Stimulated activated CD8-positive, alpha-beta memory T cell treated with anti-CD3 and anti-CD28 coated beads, Interleukin-15, amount 100 ng/mL, for 4 hours (primary cell): ENCODE measurements at places on chromosomes 5 and 9.

- DNase-seq = no peak
Observed at GRCh38 chr9:16221822-16222547, 648.5 kb downstream of the BNC2 start.

GRCh38 chr5:5613261-5613990 lies 190.9 kb downstream of the ICE1 start:
- DNase-seq = no peak

- DNase-seq = no peak
Observed at GRCh38 chr5:79503794-79504495, 10.0 kb downstream of the HOMER1 start.

GRCh38 chr9:137973829-137974416 lies 96.3 kb downstream of the CACNA1B start:
- no peak for DNase-seq

DNA sequence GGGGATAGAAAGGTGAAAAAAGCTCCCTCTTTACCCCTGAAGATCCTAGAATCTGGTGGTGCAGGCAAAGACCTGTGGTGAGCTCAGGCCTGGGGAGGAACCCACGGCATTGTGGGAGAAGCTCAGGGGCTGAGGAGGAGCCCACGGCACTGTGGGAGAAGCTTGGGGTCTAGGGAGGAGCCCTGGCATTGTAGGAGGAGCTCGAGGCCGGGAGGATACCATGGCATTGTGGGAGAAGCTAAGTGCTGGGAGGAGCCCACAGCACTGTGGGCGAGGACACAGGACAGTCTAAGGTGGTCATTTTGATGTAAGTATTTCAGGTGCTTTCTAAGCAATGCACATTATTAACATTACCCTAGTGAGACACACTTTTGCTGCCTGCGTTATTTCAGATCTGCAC lies 179.7 kb downstream of the HSD17B3 start:
- DNase-seq = no peak

DNA sequence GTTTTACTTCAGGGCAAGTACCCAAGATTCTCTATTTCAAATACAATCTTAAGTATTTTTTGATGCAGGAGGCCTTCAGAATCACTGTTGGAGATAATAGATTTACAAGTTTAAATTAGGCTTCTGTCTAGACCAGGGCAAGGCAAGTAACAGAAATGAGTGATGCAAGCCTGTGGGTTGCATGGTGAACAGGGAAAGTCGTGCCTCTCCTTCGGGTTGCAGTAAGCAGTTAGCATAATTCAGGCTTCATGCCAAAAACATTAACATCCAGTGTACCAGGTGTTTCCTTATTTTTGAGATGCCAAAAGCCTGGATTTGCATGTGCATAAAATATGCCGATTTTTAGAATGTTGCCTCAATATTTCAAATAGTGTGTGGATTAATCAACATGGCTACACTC lies 369.0 kb downstream of the CAAP1 start:
- DNase-seq = no peak

DNA sequence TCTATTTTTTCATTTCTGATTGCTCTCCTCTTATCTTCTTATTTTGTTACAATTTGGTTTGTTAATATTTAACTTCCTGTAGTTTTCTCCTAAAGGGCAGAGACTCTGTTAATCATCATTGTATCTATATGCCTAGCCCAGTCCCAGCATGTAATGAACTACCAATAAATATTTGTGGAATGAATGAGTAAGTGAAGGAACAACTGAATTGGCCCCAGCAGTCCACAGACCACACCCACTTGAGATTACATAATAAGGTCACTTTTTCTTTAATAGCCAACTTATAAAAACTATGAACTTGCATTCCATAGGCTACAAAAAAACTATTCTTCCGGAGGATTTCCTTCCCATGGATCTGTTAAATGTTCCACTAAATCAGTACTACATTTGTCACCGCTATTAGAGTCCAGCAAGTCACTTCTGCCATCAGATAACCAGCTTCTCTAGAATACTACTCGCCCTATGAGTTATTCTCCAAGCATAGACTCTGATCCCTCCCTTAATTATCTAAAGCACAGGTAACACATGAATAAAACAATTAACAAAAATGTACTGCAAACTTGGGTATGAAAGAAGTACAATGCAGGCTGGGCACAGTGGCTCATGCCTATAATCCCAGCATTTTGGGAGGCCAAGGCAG lies 27.5 kb upstream of the TNPO1 start:
- DNase-seq = no peak

- no peak for DNase-seq
Observed at GRCh38 chr9:105048331-105048730, 120.4 kb upstream of the ABCA1 start.

DNA sequence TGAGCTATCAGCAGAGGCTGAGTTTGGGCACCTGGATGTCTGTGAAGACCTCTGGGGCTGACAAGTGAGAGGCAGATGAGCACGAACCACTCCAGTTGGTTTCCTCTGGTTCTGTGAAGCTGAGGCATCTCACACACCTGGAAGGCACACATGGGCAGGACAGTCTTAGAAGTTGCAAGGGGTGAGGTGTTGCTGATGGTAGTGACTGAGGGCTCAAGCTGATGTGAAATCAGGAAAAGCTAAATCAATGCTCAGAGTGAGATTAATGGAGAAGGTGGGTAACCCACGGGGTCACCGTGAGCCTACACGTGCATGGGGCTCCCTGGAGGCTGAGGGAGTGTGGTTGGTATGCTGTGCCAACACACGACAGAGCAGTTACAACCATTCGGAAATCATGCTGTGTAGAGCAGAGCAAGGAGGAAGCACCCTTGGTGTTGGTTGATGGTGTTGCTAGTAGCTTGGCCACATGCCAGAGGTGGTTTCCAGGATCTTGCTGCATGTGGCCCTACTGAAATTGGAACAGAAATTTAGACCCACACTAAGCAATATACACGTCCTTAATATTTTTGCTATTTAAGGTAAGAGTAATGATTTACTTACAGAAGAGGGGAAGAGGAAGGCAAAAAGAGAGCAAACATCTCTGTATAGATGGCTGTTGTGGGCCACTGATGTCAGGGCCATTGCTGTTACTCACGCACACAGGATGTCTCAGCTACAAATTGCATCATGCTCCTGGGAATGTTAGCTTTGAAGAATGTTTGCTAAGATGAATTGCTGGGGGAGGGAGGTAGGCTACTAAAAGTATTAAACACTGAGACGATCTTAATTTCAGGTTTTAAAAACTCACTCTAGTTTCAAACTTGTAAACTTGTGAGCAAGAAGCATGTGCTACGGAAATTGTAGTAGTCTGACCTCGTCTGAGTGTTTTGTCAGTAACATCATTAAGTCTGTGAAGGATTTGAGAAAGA lies 170.5 kb downstream of the ARHGEF28 start:
- DNase-seq = no peak

DNA sequence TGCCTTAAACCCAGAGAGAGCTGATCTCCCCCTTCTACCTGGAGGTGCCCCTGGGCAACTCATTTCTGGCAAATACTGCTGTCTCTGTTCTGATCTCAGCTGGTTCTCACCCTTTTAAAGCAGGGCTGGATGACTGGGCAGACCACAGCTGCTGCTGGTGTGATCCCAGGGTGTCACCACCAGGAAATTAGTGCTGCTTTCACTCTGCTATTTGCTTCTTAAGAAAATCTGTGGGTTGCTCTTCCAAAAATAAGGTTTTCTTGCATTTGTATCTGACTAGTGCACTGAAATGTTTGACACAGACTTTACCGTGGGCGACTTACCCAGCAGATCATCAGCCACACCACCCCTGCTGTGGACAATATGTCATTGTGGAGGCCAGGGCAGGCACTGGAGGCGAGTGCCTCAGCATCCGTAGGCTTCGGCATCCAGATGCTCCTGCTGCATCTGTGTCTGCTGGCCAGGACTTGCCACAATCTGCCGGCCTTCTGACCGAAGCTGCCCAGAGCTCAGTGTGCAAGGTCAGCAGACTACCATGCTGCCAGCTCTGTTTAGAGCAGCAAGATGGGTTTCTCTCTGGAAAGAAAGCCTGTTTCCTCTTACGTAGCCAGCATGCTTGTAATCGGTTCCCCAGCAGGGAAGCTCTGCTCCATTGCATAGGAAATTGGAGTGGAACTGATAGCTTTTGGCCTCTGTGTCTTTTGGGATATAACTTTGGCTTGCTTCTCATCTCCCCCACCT lies 13.6 kb downstream of the ARHGAP26 start:
- DNase-seq = no peak

DNA sequence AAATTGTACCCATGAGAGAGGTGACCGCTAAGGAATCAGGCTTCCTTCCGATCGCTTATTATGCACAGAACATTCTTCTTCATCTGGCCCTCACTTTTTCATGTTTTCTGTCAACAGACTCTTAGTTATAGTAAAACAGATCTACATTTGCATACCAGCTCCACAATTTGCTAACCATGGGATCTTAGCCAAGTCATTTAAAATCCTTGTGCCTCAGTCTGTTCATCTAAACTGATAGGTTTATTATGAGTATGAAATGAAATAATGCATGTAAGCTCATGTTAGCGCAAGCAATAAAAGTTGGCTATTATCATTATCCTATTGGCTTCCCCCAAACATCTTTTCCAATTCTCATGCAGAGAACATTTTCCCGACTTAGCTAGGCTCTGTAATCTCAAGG lies 42.3 kb downstream of the FGF1 start:
- DNase-seq = no peak

GRCh38 chr9:110939573-110939972 lies 98.7 kb downstream of the LPAR1 start:
- no peak for DNase-seq

GRCh38 chr9:127181595-127182190 lies 59.3 kb upstream of the ANGPTL2 start:
- DNase-seq = no peak

DNA sequence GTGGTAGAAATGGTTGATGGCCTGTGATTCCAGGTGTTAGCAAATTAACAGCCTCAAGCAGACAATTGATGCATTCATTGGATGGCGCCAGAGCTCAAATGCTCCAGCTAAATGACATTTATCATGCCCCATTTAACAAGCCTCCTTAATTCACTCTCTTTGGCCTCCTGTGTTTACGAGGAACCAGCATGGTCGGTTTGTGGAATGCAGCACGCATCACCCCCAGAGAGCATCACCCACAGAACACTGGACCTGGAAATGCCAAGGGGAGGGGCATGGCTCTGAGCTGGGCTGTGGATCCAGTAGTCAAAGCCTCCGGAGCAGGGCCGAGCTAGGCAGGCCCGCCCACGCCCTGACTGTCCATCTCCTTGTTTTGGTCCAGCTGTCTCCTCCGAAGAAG lies 434.0 kb downstream of the GADD45G start:
- DNase-seq = no peak

DNA sequence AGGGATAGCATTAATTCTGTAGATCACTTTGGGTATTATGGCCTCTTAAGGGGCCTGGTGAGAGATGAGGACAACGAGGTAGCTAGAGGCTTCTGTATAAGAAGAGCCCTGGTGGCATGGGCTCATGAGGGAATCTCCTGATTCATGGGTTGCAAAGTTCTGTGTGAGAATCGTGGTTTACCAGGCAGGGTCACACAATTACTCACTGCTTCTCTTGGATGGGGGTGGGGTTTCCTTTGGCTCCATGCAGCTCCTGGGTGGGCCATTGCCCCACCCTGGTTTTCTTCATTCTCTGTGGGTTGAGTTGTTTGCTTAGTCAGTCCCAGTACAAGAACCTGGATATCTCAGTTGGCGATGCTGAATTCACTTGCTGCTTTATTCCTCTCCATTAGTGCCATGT lies 30.9 kb upstream of the TNFSF15 start:
- DNase-seq = no peak

- DNase-seq = no peak
Observed at GRCh38 chr5:111017731-111018130, 53.8 kb upstream of the TSLP start.

DNA sequence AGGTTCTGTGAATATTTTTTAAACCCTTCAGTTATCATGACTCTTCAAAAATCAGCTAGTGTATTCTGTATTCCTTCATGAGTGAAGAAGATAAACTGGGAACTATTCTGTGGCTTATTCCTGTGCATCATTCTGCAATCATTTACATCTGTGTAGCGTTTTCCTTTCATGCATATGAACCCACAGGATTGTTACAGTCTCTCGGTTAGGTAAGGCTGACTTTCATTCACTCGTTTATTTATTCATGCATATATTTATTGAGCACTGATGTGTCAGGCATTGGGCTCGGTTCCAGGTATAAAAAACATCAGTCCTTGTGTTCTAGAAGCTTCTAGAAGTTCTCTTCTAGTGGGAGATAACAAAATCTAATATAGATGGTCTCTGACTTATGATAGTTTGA lies 318.4 kb downstream of the MAN2A1 start:
- no peak for DNase-seq

DNA sequence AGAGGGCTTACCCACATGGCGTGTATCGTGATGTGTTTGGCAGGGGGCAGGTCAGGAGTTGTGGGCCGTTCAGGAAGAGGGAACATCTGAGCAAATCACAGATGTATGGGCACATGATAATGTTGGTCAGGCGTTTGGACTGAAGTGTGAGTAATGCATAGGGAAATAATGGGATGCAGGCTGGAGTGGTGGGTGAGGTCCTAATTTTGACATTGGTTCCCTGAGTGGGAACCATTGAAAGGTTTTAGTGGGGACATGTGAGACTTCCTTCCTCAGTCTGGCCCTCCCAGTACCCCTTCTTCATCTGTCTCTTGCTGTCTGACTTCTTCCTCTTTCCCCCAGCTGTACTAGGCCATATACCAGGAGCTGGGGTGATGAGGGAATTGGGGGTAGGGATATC lies 7.6 kb downstream of the OTULIN start:
- DNase-seq = no peak

- DNase-seq = no peak
Observed at GRCh38 chr9:121298016-121298538, 30.1 kb downstream of the GSN start.

DNA sequence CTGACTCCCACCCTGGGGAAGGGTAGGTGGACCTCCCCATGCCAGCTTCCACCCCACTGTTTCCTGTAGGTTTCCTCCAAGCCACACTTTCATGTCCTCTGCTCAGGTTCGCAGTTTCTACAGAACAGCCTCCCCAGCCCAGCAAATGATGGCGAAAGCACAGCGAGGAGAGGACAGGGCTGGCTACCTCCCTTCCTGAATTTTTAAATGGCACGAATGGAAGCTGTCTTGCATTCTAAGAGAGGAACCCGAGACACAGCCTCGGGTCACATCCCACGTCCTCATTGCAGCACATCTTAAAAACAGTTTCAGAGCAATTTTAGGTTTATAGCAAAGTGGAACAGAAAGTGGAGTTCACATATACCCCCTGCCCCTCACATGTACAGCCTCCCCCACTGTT lies 330.3 kb downstream of the NTRK2 start:
- DNase-seq = no peak

GRCh38 chr9:136474974-136475865 lies 7.6 kb downstream of the SEC16A start:
- no peak for DNase-seq

DNA sequence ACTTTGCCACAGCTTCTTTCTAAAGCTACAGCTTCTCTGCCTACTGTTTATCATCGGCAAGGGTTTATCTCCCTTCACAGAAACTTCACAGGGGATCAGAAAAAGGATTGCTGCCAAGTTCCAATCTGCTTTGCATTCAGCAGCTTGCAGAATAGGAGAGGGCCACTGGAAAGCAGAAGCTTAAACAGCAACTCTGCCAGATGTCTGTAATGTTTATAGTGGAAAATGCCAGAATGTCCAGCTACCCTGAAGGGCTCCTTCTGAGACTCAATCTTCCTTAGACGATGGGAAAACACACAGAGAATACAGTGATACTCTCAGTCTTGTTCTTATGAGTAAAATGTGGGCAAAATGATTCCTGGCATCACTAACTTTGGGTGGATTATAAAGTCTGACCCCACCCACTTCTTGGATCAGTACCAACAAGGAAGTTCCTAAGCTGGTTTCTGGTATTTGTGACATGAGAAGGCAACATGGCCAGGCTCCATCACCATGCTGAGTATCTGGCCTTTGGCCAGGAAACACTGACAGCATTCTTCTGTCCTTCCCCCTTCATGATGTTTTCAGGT lies 19.0 kb downstream of the STOM start:
- no peak for DNase-seq

- DNase-seq = no peak
Observed at GRCh38 chr5:69293882-69294281, 38.7 kb downstream of the CCDC125 start.
